Caki2 (cell line): ENCODE measurements at places on chromosomes 2 and 18. TPM values are rescaled to one million over a fixed set of nuclear protein-coding genes. Genes with fewer than 3 reads are reported as not detected.

GRCh38 chr2:165970663-165971062, 17.1 kb upstream of the TTC21B start:
- DNase-seq, result no peak

DNA sequence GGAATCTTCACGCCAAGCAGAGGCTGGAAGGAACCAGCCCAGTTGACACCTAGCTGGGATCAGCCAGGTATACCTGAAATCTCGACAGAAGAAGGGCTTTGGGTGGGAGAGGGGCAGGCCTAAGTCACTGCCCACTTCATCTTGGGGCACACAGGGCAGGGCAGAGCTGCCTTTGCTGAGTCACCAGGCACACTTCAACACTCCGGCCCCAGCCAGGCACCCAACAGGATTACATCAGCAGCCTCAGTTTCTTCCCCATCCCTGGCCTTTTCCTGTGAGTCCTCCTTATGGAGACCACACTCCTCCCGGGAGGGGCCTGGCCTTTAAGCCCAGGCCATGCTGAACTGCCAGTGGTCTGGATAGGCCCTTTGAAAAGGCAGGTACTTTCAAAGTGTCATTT, 201.7 kb upstream of the HS6ST1 start:
- DNase-seq, result no peak

DNA sequence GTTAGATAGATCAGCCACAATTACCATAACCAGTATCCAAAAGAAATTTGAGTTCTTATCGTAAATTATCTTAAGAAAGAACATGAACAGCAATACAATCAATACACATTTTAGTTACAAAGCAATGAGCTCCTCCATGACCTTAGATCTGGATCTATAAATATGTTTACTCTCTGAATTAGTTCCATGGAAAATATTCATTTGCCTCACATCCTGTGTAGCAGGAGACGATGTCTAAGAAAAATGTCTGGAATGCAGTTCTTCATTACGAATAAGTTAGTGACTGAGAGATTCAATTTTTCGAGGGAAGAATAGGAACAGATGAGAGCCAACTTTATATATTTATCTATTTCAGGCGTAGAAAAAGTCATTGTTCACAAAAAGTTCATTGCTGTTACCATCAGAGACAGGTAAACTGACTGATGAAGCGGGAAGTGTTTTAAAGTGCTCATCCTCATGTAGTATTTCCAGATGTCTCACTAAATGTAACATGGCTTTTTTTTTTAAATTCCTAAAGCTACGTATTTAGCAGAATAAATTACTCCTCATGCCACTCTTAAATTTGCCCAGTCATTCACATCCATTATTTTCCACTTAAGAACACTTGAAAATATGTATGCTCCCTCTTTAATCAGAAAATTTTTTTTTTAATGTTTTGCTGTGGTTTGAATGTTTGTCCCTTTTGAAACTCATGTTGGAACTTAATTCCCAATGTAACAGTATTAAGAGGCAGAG, 106.5 kb upstream of the SCN1A start:
- no peak for DNase-seq

Gene CD28
- not detected in 2 replicates for total RNA-seq

- no peak for DNase-seq
Measured at GRCh38 chr2:217099561-217099960, 239.7 kb upstream of the TNP1 start.

- DNase-seq, result no peak
Measured at GRCh38 chr18:62312851-62313250, 12.3 kb upstream of the TNFRSF11A start.

GRCh38 chr2:220370764-220371163, 743.3 kb downstream of the SLC4A3 start:
- DNase-seq, result no peak

DNA sequence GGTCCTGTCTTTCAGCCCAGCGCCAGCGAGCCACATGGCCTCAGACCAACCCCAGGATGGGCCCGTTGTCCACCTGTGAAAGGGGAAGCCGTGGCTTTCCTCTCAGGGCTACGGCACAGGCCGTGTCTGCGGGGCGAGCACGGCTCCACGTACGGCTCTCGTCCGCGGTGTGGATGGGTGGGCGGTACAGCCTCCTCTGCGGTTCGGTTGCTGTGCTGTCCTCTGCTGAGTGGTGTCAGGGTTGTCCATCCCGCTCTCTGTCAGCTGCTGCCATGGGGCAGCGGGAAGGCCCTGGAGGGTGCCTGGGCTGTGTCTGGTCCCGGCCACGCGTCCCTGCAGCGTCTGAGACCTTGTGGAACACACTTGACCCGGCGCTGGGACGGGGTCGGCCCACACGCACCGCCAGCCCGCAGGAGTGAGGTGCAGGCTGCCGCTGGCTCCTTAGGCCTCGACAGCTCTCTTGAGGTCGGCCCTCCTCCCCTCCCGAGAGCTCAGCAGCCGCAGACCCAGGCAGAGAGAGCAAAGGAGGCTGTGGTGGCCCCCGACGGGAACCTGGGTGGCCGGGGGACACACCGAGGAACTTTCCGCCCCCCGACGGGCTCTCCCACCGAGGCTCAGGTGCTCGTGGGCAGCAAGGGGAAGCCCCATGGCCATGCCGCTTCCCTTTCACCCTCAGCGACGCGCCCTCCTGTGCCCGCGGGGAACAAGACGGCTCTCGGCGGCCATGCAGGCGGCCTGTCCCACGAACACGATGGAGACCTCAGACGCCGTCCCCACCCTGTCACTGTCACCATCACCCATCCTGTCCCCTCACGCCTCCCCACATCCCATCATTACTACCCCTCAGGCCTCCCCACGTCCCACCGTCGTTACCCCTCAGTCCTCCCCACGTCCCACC, 128.7 kb downstream of the NFATC1 start:
- no peak for DNase-seq

Gene MAL
- 1.4 TPM in 1 of 2 replicates, not detected in the other for total RNA-seq

DNA sequence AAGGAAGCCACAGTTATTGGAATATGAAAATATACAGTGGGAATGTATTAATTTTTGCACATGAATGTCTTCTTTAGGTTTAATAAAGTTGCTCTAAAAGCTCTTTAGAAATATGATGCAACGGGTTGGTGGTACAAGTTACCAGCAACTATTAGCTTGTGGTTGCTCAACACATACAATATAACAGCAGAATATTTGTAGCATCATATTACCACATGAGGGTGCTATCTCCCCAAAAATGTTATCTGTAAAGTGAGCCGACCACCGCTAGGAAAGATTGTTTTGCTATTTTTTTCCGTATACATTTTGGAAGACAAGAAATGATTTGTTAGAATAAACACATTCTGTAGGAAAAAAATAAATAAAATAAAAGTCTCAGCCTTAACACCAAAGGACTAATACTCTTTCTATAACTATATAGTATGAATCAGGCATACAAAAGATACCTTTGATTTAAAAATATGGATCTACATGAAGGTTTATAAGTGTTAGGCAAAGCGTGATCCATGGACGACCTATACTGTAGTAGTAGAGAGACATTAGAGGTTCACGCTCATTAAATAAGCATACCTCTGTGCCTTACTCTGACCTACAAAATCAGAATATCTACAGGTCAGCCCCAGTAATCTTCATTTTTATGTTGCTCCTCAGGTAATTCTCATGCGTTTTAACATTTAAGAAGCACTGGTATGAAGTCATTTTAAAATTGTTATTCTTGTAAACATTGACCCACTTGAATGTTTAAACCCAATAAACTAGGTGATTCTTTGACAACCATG, 1110.6 kb upstream of the ACVR2A start:
- DNase-seq, result peak; percentile 12

GRCh38 chr2:226669905-226670304, 129.7 kb downstream of the IRS1 start:
- DNase-seq, result no peak

GRCh38 chr2:120470041-120470965, 124.4 kb downstream of the INHBB start:
- DNase-seq, result peak; percentile 12

Gene PPP1R1C
- 0.41 TPM in 1 of 2 replicates, not detected in the other for total RNA-seq

Gene HAAO
- not detected in 2 replicates for total RNA-seq

GRCh38 chr2:45739796-45740485, 88.5 kb downstream of the PRKCE start:
- no peak for DNase-seq

- DNase-seq, result no peak
Measured at GRCh38 chr2:136133586-136133985, 15.6 kb upstream of the CXCR4 start.

Gene CXCR4
- not detected in 2 replicates for total RNA-seq

Gene IL1RL2
- not detected in 2 replicates for total RNA-seq

DNA sequence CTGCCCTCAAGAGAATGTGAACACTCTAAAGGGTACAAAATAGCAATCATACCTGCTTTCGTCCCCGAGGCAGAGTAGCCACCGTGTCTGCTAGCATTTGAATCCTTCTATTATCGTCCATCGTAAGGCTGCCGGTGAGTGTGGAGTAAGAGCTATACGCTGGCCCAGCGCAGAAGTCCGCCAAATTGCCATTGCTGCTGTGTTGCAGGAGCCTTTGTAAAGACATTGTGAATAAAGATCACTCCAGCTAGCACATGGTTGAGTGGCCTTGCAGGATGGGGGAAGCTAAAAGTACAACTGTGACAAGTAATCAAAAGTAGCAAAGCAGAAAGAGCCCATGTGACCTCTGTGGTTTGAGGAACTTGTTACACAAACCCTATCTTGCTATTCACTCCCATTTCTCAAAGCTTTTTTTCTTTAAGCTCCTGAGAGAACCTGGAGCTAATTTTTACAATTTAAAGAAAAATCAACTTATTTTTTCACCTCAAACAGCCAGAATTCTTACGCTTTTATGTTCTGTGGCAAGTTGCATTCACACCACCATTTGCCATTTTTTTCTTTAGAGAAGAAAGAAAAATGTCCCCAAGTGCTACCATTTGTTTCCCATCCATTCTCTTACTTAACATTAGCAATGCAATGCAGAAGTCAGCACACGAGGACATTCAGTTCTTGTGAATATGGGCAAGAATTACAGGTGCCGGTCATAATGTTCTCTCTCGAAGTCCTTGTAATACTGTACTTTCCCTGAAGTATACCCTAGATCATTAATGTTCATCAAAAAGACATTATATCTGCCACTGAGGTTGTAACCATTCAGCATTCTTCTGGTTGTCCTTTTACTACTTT, at the start of gene CYTIP:
Gene CYTIP (minus strand): TSS at position 295 of the 846 bp plus-strand sequence. CDS start 69 bp downstream, at position 226.
- no peak for DNase-seq

DNA sequence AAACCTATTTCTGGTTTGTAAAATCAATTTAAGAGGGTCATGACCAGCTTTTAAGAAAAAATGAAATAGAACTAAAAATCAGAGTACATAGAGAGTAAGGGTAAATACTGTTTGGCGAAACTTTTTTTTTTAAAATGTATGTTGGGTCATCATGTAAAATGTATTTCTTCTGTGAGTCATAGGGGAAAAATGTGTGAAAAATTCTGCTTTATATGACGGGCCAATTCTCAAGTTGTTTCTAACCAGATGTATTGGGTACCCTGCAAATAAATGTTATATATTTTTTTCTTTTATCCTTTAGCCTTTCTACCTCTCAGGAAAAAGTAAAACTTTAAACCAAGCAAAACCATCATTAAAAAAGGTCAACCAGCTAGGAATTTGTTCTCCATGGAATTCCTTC, 13.9 kb downstream of the AFTPH start:
- no peak for DNase-seq

GRCh38 chr2:71216501-71216900, 10.4 kb downstream of the PAIP2B start:
- DNase-seq, result no peak

GRCh38 chr2:45960057-45960863, 308.8 kb downstream of the PRKCE start:
- no peak for DNase-seq

- no peak for DNase-seq
Measured at GRCh38 chr2:103285354-103285753, 523.5 kb downstream of the TMEM182 start.

DNA sequence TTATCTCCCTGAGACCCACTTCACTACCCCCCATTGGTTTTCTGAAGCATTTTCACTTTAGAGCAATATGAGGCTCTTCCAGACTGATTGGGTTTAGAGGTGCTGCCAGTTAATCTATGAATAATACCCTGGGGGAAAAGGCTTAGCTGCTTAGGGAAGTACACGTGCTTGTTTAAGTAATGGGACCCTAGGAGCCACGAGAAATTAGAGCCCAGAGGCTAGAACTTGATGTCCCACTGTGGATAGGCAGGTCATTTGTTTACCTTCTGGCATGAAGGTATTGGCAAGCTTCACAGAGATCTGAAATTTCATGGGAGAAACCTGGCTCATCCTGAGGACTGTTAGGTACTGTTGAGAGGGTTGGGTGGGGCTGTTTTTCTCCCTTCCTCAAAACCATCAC, 59.7 kb downstream of the CLIP4 start:
- DNase-seq, result no peak

Gene CRYGC
- not detected in 2 replicates for total RNA-seq

Gene POMC
- not detected in 2 replicates for total RNA-seq

DNA sequence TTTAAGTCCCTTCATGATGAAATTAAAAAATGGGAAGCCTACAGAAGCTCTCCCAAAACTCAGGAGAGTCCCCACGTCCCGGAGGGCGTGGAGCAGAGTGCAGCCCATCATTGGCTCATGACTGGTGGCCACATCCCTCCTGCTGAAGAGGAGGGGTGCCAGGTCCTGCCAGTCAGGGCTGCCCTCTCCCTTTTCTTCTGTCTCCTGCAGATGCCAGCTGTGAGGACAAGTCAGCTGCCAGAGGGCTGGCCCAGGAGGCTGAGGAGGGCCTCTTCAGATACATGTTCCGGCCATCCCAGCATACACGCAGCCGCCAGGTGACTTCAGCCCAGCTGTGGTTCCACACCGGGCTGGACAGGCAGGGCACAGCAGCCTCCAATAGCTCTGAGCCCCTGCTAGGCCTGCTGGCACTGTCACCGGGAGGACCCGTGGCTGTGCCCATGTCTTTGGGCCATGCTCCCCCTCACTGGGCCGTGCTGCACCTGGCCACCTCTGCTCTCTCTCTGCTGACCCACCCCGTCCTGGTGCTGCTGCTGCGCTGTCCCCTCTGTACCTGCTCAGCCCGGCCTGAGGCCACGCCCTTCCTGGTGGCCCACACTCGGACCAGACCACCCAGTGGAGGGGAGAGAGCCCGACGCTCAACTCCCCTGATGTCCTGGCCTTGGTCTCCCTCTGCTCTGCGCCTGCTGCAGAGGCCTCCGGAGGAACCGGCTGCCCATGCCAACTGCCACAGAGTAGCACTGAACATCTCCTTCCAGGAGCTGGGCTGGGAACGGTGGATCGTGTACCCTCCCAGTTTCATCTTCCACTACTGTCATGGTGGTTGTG, 2.6 kb downstream of the INHA start:
- peak; percentile 14 for DNase-seq

Gene CYP1B1
- total RNA-seq, result 3.0 and 5.5 TPM in 2 replicates

Gene ARHGAP15
- total RNA-seq, result not detected in 2 replicates

- no peak for DNase-seq
Measured at GRCh38 chr2:241936457-241937133, 67.1 kb downstream of the RTP5 start.

Gene CCDC68
- 0.27 and 0.43 TPM in 2 replicates for total RNA-seq

Gene IL18R1
- total RNA-seq, result 0.41 and 1.5 TPM in 2 replicates

GRCh38 chr2:189633392-189633811, 27.9 kb upstream of the ASNSD1 start:
- DNase-seq, result no peak
